ENCODE measurements at places on chromosomes 5 and 9.

DNA sequence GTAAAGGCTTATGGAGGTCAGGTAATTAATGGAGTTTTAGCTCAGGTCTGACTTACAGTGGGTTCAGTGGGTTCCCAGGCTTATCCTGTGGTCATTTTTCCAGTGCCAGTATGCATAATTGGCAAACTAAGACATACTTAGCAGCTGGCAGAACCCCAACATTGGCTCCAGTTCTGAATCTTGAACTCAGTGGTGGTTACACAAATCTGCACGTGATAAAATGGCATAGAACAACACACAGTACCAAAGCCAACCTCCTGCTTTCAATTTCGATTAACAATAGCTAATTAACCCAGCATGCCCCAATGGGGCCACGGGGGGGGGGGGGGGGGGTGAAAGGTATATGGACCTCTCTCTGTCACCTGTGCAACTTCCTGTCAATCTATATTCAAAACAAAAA, 19.0 kb upstream of the BARX1 start:
- DNase-seq, result no peak

GRCh38 chr9:120965344-120966012, 38.9 kb upstream of the TRAF1 start:
- DNase-seq, result no peak

DNA sequence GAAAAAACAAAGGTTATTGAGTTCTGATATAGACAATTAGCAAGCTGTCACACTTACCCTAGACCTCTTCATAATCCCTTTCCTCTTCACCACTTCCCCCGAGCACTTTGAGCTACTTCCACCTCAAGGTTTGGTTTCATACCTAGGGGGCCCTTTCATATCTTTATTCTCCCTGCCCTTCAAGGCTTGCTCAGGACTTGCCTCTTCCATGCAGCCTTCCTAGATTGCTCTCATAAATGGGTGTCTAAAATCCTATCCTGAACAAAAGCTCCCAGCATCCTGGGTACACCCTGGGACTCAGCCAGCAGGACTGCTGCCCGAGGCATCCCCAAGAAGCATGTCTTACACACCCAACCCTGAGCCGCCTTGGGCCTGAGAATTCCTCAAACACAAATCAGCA, 157.3 kb downstream of the C5orf15 start:
- DNase-seq, result no peak

DNA sequence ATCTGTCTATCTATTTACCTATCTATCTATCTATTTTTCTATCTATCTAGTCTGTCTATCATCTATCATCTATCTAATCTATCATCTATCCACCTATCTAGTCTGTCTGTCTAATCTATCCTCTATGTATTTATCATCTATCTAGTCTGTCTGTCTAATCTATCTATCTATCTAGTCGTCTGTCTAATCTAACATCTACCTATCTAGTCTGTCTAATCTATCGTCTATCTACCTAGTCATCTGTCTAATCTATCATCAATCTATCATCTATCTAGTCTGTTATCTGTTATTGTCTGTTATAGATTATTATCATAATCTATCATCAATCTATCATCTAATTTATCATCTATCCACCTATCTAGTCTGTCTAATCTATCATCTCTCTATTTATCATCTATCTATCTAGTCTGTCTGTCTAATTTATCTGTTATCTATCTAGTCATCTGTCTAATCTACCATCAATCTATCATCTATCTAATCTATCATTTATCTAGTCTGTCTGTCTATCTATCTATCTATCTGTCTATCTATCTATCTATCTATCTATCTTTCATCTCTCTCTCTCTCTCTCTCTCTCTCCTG, 80.2 kb upstream of the ZNF618 start:
- DNase-seq, result no peak

DNA sequence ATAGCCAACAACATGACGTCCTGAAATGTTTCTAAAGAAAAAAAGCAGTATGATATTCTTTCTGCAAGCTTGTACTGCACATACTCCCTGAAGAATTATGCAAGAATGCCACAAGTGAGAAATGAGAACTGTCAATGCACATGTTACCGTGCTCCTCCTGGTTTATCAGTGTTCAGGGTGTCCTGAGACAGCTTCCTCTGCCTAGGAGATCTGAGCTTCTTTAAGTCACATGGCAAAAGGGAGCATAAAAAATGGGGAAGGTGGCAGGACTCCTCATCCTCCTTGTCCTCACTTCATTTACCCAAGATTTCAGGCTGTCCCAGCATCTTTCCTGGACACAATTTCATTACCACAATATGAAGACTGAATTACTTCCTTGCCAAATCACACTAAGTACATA, 238.2 kb downstream of the GLIS3 start:
- no peak for DNase-seq

- no peak for DNase-seq
These were observed 732 bp downstream of the MARCHF11 start for GRCh38 chr5:16178745-16179372.

DNA sequence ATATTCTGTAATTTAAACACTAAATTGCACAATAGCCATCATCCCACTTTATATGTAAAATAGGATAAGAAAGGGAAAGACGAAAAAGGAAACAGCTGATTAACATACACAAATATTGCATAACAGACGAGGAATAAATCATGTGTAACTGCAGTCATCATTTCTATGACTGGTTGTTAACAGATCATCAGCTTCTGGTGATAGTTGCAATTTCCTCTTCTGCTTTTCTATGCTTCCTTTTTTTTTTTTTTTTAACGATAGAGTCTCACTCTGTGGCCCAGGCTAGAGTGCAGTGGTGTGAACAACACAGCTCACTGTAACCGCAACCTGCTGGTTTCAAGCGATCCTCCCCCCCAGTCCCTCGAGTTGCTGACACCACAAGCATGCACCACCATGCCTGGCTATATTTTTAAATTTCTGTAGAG, 22.5 kb upstream of the JAKMIP2 start:
- no peak for DNase-seq

DNA sequence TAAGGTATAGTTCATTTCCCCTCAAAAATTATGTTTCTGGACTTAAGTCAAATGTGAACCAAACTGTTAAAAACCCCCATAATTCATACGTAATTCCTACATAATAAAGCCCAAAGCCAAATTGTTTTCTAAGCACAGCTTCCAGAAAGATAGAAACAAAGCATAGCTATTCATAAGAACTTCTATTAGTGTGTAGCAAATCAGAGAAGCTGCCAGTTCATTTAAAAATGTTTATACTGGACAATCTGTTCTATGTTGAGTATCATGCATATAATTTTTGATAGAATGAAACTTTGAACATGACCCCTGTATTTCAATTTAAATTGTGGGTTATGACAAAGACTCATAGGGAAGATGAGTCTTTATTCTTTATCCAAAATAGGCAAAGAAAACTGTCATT, 119.0 kb upstream of the TXNDC8 start:
- DNase-seq, result no peak

GRCh38 chr9:115867326-115867725, 286.3 kb upstream of the PAPPA start:
- DNase-seq, result no peak

DNA sequence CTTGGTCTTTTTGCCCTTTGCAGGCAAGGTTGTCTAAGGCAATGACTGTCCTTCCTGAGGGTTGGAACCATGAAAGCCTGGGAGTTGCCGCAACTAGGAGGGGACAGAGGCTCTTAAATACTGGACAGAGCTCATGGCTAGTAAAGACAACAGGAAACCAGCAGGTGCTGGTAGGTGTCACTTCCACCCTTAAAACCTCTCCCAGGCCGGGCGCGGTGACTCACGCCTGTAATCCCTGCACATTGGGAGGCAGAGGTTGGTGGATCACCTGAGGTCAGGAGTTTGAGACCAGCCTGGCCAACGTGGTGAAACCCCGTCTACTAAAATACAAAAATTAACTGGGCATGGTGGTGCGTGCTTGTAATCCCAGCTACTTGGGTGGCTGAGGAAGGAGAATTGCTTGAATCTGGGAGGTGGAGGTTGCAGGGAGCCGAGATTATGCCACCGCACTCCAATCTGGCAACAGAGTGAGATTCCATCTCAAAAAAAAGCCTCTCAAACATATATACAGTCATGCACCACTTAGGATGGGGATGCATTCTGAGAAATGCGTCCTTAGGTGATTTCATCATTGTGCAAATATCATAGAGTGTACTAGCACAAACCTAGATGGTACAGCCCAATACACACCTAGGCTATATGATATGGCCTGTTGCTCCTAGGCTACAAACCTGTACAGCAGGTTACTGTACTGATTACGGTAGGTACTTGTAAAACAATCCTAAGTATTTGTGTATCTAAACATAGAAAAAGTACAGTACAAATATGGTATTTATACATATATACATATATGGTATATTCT, 102.7 kb downstream of the HSPA4 start:
- DNase-seq, result no peak

DNA sequence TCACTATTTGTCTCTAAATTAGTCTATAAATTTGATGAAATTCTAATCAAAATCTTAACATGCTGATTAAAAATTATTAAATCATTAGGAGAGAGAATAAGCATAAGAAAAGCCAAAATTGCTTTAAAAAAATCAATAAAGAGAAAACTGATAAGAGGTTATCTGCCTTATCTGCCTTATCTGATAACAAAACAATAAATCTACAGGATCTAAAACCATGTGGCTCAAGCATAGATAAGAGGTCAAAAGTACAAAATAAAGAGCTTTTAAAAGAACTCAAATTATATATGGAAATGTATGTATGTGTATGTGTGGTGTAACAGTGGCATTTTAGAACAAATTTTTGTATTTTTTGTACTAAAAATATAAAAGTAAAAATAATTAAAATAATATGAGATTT, 18.6 kb downstream of the TRIM14 start:
- DNase-seq, result no peak

DNA sequence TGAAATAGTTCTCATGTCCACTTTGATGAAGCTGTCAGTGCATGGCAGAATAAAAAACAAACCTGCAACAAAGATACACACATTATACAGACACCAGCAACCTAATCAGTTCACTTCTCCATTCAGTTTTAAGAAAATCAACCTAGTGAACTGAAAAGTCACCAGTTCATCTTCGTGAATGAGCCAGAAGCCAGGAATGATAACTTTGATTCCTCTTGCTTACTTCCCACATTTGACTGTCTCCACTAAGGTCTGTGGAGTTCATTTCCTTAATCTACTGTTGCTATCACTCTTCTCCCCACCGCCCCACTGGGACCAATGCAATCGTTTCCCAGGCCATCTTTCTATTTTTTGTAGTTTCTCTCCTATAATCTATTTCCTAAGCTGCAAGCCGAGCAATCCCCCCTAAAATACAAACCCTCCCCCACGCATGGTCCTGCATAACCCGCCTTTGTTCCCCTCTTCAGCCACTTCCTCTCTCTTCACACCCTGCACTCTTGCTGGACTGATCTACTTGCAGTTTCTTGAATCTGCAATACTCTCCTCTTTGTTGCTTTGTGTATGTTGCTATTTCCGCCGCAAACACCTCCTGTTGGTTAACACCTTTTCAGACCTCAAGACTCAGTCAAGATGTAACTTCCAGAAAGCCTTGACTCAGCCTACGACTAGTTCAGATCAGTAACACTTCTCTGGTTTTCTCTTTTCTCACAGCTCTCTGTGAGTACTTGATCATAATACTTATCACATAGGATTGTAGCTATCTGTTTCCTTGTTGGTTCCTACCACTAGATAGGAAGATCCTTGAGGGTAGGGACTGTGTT, 16.6 kb downstream of the STOM start:
- no peak for DNase-seq

GRCh38 chr9:117682955-117683710, 21.1 kb upstream of the TLR4 start:
- DNase-seq, result no peak

- no peak for DNase-seq
These were observed 350.7 kb upstream of the TLE4 start for GRCh38 chr9:79221084-79221483.

- no peak for DNase-seq
These were observed 1507.5 kb downstream of the EFNA5 start for GRCh38 chr5:106163233-106163632.

- DNase-seq, result no peak
These were observed 83.9 kb downstream of the NR3C1 start for GRCh38 chr5:143319437-143320227.

DNA sequence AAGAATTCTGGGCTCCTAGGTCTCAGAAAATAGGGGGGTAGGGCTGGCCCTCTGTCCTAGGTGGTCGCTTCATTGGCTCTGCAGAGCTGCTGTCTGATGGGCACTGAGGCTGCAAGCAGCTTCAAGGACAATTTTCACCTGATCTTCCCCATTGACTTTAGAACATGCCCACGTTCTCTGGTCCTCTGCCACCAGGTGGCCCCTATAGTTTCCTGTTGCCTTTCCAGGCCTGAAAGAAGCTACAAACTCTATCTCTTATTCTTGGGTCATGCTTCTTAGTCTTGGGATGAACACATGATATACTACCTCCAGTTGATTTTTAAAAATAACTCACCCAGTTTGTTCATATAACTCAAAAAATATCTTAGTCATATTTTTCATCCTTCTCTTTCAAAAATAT, 26.3 kb downstream of the SPZ1 start:
- DNase-seq, result no peak

- DNase-seq, result peak; percentile 67
These were observed 39.3 kb upstream of the ORM1 start for GRCh38 chr9:114283551-114284111.

DNA sequence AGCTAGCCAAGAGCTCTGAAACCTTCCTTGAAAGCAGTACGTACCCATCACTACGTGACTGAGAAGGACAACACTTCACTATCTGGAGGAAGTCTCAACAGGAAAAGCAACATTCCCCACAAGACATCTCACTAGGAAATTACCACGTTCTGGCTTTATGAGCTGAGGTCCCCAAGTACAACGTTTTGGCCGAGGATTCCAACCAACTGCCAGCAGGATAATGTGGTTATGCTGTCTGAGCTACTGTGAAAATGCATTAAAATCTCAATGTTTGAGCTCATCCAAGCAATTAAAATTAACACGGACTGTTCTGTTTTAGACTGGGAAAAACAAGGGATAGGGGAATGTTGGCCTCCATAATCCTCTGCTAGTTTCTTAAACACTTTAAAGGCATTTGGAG, 16.4 kb downstream of the MED27 start:
- DNase-seq, result no peak

DNA sequence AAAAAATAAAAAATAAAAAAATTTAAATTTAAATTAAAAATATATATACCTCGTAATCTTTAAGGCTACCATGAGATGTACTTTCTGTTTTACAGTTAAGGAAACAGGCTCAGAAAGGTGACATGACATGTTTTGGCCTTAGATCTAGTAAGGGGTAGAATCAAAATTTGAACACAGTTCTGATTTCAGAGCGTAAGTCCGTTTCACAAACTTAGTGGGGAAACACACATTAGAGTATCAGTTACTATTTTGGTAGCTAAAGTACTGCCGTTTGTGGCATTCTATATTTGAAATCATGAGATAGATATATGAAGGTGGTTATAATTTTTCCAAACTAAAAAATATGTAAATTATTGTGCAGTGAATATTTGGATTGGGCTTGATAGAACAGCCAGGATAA, 186.2 kb downstream of the DENND1A start:
- DNase-seq, result no peak

DNA sequence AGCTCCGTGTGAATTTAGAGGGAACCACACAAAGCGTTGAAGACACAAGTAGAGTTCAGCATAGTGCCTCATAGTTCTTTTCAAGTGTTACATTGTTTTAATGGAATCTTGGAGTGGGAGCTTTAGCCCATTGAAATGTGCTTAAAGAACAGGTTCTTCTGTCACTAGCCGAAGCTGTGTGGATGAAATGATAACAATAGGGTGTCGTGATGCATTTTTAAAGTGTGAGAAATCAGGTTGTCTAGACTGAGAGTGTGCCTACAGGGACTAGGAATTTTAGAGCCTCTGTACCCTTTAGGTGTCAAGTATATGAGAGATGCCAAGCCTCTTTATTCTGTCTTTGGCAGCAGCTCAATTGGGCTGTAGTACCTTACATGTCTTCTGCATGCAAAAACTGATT, 83.0 kb downstream of the NDUFS4 start:
- DNase-seq, result no peak

GRCh38 chr5:9898319-9898718, 268.2 kb upstream of the TAS2R1 start:
- DNase-seq, result no peak

Measured in coronary artery (tissue), 2 donors.